ENCODE measurements at places on chromosomes 12 and 14.
A peak's percentile ranks its signal among the peaks of the same experiment; 100 is the strongest.

GRCh38 chr12:130642856-130643255 is 73.2 kb downstream of the RIMBP2 start:
- DNase-seq, result peak; percentile 45

- no peak for DNase-seq
These were observed 11.1 kb upstream of the FOXN3 start for GRCh38 chr14:89428173-89428523.

GRCh38 chr12:121905746-121906145 is 12.6 kb upstream of the CFAP251 start:
- DNase-seq, result no peak

DNA sequence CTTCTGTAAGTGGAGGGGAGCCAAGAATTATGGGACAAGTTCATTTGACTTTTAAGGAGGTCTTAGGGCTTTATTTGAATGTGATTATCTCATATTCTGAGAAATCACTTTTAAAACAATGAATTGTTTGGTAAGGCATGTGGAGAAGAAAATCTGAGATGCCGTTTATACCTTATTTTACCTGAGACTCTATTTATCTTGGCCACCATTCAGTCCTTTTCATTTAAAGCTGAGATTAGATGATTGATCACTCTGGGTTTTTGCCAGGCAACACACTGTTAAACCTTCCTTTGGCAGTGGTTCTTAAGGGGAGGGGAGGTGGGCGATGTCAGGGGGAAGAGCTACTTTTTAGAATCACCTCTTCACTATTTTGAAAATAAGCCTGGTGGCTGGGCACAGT is 11.4 kb downstream of the CAND1 start:
- peak; percentile 10 for DNase-seq

DNA sequence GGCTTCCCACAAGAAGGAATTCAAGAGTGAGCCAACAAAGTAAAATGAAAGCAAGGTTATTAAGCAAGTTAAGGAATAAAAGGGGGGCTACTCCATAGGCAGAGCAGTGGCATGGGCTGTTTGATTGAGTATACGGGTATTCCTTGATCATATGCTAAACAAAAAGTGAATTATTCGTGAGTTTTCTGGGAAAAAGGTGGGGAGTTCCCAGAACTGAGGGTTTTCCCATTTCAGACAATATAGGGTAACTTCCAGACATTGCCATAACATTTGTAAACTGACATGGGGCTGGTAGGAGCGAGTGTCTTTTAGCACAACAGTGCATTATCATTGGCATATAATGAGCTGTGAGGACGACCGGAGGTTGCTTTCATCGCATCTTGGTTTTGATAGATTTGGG is 2.0 kb upstream of the BCL2L14 start:
- DNase-seq, result no peak

DNA sequence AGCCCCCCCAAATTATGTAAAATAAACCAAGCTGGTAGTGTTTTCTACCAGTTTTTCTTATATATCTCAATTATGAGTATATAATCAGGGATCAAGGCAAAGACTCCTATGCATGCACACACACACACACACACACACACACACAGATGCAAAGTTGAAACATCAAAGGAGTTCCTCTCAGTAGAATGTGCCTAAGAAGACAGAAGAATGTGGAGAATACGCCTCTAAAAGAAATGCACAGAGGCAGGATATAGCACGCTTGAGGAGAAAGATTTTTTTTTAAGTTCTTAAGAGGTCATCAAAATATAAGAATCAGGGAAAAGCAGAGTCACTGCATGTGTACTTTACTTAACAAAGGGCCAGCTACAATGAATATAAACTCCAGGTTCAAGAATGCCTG is 138.2 kb upstream of the CLEC14A start:
- no peak for DNase-seq

DNA sequence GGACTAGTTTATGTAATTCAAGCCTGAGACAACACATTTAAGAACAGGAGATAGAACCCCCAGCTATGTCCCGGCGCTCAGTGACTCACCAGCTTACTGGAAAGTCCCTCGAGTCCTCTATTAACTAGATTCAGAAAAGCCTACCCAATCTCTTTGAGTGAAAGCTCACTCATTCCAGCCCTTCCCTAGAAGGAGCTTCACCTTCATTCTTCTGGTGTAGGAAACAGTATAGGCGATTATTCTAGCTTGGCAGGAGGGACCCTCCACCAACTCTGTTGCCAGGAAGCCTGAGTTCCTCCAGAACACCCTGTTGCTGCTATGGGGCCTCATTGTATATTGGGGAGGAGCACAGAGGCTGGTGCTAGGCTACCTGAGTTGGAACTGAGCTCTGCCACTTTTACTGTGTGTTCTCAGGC is 57.2 kb upstream of the AEBP2 start:
- DNase-seq, result no peak

- DNase-seq, result no peak
These were observed 92.9 kb downstream of the HMGA2 start for GRCh38 chr12:65916991-65917695.

DNA sequence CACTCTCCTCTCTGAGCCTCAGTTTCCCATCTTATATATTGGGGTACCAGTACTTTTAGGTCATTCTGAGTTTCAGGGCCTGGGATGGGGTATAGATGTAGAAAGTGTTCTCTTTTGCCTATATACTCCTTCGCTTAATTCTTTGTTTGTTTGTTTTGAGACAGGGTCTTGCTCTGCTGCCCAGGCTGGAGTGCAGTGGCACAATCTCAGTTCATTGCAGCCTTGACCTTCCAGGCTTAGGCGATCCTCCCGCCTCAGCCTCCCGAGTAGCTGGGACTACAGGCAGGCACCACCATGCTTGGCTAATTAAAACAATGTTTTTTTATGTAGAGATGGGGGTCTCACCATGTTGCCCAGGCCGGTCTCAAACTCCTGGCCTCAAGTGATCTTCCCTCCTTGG is 152.1 kb downstream of the AACS start:
- DNase-seq, result no peak

- DNase-seq, result no peak
These were observed 142.7 kb downstream of the TTLL5 start for GRCh38 chr14:75803765-75804164.

DNA sequence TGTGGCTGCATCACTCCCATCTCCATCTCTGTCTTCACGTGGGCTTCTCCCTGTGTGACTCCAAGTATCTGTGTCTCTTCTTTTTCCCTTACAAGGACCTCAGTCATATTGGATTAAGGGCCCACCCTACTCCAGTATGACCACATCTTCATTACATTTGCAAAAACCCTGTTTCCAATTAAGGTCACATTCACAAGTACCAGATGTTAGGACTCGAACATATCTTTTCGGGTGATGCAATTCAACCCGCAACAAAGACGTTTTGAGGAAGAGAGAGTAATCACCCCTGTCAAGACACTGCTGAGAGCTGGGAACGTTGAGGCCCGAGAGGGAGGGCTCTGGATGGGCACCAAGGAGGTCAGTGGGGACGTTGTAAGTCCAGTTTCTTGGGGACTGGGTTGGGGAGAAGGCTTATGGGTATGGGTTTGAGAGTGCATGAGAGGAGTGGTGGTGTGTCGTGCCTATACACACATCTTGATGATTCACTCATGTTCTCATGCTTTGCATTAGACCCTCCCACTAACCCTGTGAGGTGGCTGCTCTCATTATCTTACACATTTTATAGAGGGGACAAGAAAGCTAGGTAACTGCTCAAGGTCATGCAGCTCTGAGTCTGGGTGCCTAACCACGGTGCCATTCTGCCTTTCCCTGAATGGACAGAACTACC is 12.1 kb upstream of the IFI27 start:
- DNase-seq, result no peak

- no peak for DNase-seq
These were observed 52.0 kb upstream of the SAV1 start for GRCh38 chr14:50719911-50720759.

GRCh38 chr12:124847113-124848074 is 16.3 kb downstream of the SCARB1 start:
- no peak for DNase-seq

- no peak for DNase-seq
These were observed 90.9 kb downstream of the GPR65 start for GRCh38 chr14:88095791-88096190.

DNA sequence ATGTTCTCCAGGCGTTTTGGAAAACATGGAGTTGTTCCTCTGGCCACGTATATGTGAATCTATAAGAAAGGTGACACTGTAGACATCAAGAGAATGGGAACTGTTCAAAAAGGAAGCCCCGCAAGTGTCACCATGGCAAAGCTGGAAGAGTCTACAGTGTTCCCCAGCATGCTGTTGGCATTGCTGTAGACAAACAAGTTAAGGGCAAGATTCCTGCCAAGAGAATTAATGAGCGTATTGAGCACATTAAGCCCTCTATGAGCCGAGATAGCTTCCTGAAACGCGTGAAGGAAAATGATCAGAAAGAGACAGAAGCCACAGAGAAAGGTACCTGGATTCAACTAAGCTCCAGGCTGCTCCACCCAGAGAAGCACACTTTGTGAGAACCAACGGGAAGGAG is 92.5 kb upstream of the EIF5 start:
- no peak for DNase-seq

- no peak for DNase-seq
These were observed 155.2 kb upstream of the AVPR1A start for GRCh38 chr12:63305901-63306875.

DNA sequence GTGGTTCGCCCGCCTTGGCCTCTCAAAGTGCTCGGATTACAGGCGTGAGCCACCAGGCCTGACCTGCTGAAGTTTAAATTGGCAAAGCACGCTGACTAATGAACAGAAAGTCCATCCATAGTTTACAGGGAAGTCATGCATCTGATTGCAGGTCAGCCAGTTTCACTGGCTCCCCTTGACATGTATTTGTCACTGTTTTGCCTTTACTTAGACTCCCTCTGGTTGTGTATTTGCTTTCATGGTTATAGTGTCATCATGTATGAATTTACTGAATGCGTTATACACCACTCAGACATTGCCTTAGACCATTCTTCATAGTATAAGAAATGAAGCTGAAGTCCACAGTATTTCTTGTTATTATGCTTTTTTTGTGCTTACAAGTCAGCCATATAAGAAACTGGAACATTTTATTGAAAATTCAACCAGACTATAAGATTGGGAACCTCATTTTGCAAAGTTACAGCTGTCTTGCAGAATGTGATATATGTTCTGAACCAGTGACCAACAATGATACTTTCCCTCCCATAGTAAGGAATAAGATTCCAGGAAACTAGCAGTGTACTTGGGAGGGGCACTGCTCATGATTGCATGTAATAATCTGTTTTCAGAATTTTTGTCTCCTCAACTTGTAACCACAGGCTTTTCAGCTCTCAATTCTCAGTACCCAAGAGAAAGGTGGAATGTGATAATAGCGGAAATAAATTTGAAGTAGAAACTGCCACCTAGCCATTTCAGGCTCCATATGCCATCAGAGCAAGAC is 51.9 kb upstream of the ATF7IP start:
- no peak for DNase-seq

- peak; percentile 8 for DNase-seq
These were observed 58.0 kb upstream of the LRFN5 start for GRCh38 chr14:41548666-41549065.

DNA sequence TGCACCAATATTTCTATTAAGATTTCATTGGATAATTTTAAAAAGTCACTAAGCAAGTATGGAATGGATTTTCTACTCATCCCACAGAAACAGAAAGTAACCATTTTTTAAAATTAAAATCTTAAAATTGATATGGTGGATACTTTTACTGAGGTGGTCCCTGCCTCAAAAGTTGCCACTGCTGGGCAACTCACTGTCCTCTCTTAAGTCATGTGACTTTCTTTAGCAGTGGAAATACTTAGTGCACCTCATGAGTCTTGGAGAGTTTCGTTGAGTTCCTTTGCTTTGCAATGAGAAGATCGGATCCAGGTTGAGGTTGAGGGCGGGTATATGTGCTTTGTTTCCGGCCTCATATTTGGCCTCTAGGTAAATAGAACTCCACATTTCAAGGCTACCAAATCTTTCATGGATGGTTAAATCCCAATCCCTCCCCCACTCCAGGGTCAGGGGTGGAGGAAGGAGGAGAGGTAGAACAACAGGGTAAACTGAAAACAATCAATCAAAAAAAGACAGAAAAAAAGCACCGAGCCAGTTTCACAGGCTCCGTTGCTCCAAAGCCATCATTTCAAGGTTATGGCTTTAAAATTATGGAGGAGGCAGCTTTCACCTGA is 39.5 kb upstream of the DUSP6 start:
- no peak for DNase-seq

GRCh38 chr12:66900616-66901015 is 221.7 kb upstream of the GRIP1 start:
- DNase-seq, result peak; percentile 41

- no peak for DNase-seq
These were observed 50.5 kb upstream of the PWP1 start for GRCh38 chr12:107635139-107635538.

- no peak for DNase-seq
These were observed 102.7 kb downstream of the GPR135 start for GRCh38 chr14:59362513-59362912.

DNA sequence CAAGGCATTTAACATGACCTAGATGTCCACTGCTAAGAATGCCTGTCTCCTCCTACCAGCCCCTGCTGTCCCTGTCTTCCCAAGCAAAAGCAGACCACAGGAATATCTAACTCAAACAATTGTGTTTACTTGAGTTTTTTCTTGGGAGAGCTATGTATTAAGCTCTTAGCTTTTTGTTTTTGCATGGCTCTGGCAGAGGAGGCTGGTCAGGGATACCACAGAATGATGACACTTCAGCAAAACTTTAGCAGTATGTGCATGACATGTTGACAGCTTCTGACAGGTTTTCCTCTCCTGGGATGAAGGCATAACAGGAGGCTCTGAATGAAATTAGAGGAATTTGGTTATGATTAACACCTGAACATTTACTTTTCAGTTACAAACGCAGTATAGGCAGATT is 6.9 kb downstream of the TMBIM6 start:
- DNase-seq, result no peak

DNA sequence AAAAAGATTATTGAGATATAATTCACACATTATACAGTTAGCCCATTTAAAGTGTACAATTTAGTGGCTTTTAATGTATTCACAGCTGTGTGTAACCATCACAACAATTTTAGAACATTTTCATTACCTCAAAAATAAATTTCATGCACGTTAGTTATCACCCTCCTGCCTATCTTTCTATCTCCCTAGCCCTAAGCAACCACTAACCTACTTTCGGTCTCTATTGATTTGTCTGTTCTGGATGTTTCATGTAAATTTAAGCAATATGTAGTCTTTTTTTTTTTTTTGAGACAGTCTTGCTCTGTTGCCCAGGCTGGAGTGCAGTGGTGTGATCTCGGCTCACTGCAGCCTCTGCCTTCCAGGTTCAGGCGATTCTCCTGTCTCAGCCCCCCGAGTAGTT is 439.4 kb downstream of the PCNX1 start:
- no peak for DNase-seq

- peak; percentile 39 for DNase-seq
These were observed 74.3 kb downstream of the TRHDE start for GRCh38 chr12:72346363-72346944.

DNA sequence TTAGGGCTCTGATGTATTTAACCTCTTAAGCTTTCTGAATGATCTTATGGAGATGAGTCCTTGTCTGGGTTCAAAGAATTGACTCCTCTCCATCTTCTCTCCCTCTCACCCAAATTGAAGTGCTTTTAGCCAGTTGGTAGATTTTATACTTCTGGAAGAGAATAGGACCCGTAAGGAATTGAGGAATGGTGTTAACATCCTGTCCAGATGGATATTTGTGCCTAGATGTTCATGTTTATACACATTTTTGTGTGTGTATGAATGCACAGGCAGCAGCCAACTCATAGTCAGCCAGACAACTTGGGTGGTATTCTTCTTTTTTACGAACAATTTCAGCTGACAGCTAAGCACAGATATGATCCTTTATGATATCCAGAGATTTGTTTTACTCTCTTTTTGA is 449.6 kb upstream of the RGS6 start:
- DNase-seq, result no peak

GRCh38 chr12:93361151-93361919 is 16.4 kb upstream of the NUDT4 start:
- no peak for DNase-seq

GRCh38 chr14:91116913-91117588 is 3.2 kb downstream of the DGLUCY start:
- no peak for DNase-seq

Measured in NCI-H1092 treated with DMSO at 0.1 percent for 48 hours (cell line).